ENCODE measurements at places on chromosomes 3 and 15. TPM values are rescaled to one million over a fixed set of nuclear protein-coding genes. Genes with fewer than 3 reads are reported as not detected.

GOLGA8R gene
- not detected for total RNA-seq

TMCO5A gene
- total RNA-seq: not detected

CASR gene
- not detected for total RNA-seq

CHDH gene
- 0.07 TPM for total RNA-seq

RNU5B-1 gene
- total RNA-seq: not detected

KBTBD13 gene
- total RNA-seq: not detected

CCDC13 gene
- not detected for total RNA-seq

GYG1 gene
- 39.4 TPM for total RNA-seq

ALDH1L1 gene
- not detected for total RNA-seq

RLBP1 gene
- not detected for total RNA-seq

CCDC39 gene
- not detected for total RNA-seq

CDAN1 gene
- 11.9 TPM for total RNA-seq

ZNF662 gene
- total RNA-seq: 1.1 TPM

ADIPOQ gene
- not detected for total RNA-seq

SCG5 gene
- total RNA-seq: 0.30 TPM
